Spleen (tissue), 13 donors: ENCODE measurements at places on chromosomes 3 and 15. TPM values are rescaled to one million over a fixed set of nuclear protein-coding genes. Genes with fewer than 3 reads are reported as not detected.

The PARP15 gene
- polyA plus RNA-seq, result 63.3 TPM

The SLC22A14 gene
- 0.04 TPM for polyA plus RNA-seq

The GOLGA6D gene
- not detected for polyA plus RNA-seq

The VEPH1 gene
- 0.54 TPM for polyA plus RNA-seq

The ANO10 gene
- polyA plus RNA-seq, result 5.5 TPM

The CYP1A2 gene
- not detected for polyA plus RNA-seq

The DAPK2 gene
- polyA plus RNA-seq, result 7.6 TPM

The ROBO1 gene
- 3.4 TPM for polyA plus RNA-seq

The CCR8 gene
- not detected for polyA plus RNA-seq

The CNTN4 gene
- polyA plus RNA-seq, result 0.20 TPM

The SRGAP3 gene
- 1.3 TPM for polyA plus RNA-seq

The NR1I2 gene
- polyA plus RNA-seq, result 0.64 TPM

The PPM1M gene
- 37.2 TPM for polyA plus RNA-seq

The SGO1 gene
- polyA plus RNA-seq, result 2.1 TPM

The TLR9 gene
- not detected for polyA plus RNA-seq

The FMN1 gene
- polyA plus RNA-seq, result 0.71 TPM

The MAP6D1 gene
- 2.1 TPM for polyA plus RNA-seq

The WWTR1 gene
- polyA plus RNA-seq, result 8.4 TPM

The LIPC gene
- 0.48 TPM for polyA plus RNA-seq

The CHRNA7 gene
- 0.63 TPM for polyA plus RNA-seq

The SLC24A5 gene
- 0.06 TPM for polyA plus RNA-seq

The PLS1 gene
- 0.45 TPM for polyA plus RNA-seq
